ENCODE measurements at places on chromosomes 4 and X.

DNA sequence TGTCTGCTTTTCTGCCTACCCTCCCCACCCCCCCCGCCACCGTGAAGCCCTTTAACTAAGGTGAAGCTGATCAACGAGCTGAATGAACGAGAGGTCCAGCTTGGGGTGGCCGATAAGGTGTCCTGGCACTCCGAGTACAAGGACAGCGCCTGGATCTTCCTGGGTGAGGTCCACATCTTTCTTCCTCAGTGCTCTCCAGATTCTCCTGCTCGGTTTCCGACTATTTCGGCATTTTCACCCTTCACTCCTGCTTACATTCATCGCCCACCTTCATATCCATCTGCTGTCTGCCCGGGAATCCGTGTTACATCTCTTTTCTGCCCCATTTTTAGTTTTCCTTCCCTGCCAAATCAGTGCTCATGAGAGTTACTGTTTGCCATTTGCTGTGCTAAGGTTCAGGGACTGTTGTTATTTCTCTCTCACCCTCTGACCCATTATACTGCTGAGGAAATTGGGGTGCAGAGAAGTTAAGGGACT lies 459 bp downstream of the RBMX2 start:
- no peak for DNase-seq

DNA sequence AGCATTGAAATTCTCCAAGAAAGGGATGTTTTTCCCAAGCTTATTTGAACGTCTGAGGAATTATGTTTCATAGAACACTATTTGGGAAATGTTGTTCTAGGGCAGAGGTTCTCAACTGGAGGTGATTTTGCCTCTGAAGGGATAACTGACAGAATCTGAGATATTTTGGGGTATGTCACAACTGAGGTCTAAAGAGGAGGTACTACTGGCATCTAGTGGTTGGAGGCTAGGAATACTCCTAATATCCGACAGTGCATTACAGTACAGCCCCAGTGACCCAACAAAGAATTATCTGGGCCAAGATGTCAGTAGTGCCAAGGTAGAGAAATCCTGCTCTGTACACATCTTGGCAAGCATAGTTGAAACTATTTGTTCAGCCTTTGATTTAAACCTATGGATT lies 6.4 kb downstream of the HSPA4L start:
- DNase-seq, result no peak

- DNase-seq, result no peak
Observed at GRCh38 chrX:72540318-72540717, 32.3 kb downstream of the HDAC8 start.

- DNase-seq, result no peak
Observed at GRCh38 chr4:105598787-105599186, 46.4 kb downstream of the ARHGEF38 start.

DNA sequence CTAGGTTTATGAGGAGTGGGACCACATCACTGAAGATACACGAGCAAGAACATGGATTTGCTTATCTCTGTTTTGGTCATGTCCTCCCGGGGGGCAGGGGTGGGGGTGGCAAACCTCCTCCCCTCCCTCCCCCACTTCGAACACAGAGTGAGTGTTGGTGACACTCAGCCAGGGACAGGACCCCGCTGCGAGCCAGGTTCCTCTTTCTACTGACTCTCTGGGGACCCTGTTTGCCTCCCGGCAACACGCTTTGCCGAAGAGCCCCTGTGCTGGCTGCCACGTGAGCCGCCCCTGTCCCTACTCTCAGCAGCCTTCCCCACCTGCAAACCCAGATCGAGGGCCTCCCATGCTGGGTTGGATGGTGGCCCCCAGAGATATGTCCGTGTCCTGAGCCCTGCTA lies 34.7 kb downstream of the P2RY8 start:
- DNase-seq, result peak; percentile 64

DNA sequence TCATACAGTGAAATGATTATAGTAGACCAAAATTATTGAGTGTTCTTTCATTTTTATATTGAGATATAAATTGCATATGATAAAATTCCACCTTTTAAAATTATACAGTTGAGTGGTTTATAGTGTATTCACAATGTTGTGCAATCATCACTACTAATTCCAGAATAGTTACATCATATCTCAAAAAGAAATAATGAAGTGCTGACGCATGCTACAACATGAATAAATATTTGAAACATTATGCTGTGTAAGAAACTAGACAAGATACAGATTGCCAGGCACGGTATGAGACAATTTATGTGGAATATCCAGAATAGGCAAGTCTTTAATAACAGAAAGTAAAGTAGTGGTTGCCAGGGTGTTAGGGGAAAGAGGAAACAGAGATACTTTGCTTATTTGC lies 871.7 kb downstream of the FAM133A start:
- no peak for DNase-seq

DNA sequence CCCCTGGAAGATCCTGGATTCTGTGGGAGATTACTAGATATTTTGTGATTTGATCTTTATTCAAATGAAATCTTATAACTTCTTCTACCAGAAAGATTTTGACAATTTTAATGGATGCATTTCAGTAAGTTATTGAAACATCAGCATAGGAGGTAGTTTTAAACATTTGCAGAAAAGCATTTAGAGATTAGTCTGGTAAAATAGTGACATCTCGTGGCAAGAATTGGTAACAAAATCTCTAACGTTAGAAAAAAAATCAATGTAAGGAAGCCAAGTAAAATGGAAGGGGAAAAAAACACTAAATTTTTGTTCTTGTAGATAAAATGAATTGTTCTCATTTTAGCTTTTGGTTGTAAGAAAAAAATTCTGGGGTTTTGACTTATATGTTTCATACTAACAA lies 73.3 kb downstream of the TASL start:
- DNase-seq, result peak; percentile 8

- no peak for DNase-seq
Observed at GRCh38 chr4:41136456-41136855, 77.9 kb downstream of the APBB2 start.

DNA sequence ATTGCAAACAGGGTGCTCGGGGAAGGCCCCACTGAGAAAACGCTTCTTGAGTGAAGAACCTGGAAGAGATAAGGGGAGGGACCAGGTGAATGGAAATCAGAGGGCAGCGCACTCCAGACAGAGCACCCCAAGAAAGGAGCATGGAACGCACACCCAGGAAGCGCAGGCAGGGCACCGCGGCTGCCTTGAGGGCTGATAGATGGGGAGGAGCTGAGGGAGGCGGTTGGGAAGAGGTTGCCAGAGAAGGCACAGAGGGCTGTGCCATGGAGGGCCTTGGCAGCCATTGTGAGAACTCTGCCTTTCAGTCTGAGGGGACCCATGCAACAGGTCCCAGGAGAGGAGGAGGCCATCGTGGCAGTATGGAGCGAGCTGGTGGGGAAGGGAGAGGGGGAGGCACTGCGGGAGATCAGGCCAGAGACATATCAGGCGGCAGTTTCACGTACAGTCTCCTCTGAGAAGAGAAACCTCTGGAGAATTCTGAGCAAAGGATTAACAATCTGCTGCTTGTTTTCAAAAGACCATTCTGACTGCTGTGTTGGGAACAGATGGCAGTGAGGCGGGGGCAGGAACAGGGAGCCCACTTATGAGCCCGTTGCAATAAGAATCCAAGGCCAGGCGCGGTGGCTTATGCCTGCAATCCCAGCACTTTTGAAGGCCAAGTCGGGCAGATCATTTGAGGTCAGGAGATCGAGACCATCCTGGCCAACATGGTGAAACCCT lies 83.7 kb downstream of the PCYT1B start:
- no peak for DNase-seq

- no peak for DNase-seq
Observed at GRCh38 chr4:76644831-76645485, 209.9 kb downstream of the SHROOM3 start.

GRCh38 chr4:73055241-73055897 lies 14.1 kb downstream of the COX18 start:
- peak; percentile 20 for DNase-seq

DNA sequence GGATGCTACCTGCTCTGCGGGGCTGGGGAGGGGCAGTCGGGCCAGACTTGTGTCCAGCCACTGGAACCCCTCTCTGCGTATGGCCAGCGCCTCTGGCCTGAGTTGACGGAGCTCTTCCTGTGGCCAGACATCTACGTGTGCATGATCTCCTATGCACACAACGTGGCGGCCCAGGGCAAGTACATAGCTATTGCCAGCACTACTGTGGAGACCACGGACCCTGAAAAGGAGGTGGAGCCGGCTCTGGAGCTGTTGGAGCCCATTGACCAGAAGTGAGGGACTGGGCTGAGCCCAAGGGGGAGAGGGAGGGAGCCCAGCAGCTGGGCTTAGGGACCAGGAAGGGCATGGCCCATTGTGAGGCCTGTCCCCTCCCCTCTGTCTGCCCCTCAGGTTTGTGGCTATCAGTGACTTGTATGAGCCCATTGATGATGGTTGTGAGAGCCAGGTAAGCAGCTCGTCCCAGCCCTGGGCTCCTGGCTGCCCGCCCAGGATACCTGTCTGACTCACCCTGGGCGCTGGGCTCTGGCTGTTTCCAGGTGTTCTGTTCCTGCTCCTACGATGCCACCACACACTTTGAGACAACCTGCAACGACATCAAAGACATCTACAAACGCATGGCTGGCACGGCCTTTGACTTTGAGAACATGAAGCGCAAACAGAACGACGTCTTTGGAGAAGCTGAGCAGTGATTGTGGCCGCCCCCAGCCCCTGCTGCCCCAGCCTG lies 1.8 kb upstream of the FAM50A start:
- no peak for DNase-seq

DNA sequence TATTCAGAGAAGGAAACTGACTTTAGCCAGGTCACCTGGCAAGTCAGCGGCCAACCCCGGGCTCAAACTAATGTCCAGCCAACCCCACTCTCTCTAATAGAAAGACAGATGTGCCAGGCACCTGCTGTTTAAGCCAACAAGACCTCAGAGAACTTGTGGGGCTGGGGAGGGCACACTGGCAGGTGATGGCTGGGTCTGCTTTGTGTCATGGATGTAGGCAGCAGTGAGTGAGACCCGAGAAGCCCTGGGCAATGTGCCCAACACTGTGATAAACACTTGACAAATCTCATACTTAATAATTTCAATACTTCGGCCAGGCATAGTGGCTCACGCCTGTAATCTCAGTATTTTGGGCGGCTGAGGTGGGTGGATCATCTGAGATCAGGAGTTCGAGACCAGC lies 9.0 kb upstream of the CD99L2 start:
- no peak for DNase-seq

GRCh38 chr4:185865901-185866328 lies 53.9 kb upstream of the SORBS2 start:
- DNase-seq, result no peak

- DNase-seq, result no peak
Observed at GRCh38 chrX:75522565-75523431, at the start of gene ZDHHC15. Gene ZDHHC15 (minus strand): TSS chrX:75523037. CDS start chrX:75523024, 13 bp downstream.

DNA sequence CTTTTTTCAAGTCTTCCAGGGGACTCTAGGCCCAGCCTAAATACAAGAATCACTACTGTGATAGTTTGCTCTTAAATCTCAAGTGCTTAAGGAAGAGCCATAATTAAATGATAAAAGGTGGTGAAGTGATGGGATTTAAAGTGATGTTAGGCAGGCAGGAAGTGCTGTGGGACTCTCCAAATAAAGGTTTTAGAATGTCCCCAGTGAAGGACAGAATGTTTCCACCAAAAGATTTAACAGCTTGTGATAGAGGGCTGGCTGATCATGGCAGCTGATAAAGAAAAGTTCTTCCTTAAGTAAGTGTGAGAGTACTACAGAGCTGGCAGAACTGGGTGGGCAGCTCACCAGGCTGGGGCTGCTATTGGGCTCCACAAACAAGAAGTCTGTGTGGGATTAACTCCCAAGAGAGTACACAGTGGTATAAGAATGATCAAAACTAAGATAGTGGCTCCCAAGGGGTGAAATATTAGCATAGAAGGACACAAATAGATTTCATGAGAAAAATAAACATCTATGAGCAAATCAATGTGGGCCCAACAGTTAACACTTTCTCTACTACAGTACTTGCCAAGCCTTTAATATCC lies 637.2 kb upstream of the CPEB2 start:
- DNase-seq, result no peak

DNA sequence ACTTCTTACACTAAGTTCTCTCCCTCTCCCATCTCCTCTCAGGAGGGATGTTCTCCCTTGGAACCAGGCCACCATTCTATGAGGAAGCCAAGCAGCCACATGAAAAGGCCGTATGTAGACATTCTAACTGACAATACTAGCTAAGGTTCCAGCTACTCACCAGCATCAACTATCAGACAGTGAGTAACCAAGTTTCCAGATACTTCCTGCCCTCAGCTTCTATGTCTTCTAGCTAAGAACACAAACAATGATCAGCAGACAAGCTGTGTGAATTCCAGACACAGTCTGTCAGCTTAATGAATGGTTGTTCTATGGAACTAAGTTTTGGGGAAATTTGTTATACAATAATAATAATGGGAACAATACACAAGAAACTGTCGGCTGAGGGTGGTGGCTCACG lies 50.8 kb downstream of the SMIM14 start:
- DNase-seq, result no peak

DNA sequence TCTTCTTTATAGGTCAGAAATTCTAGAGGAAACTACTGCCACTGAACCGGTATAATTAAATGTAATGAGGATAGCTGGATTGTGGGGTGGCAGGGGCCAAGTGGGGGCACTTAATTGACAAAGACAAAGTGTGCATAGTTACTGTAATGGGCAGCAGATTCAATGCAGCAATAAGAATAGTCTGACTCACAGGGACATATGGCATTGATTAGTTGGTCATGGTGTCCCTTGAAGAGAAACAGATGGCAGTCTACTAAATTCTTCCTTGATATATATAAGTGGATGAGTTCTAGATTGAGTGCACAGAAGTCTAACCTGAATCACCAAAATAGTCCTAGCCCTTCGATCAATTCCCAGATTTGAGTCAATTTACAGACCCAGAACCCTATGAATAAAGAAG lies 31.6 kb downstream of the ETDC start:
- DNase-seq, result no peak

- DNase-seq, result no peak
Observed at GRCh38 chr4:152117054-152117453, 356.2 kb upstream of the GATB start.

DNA sequence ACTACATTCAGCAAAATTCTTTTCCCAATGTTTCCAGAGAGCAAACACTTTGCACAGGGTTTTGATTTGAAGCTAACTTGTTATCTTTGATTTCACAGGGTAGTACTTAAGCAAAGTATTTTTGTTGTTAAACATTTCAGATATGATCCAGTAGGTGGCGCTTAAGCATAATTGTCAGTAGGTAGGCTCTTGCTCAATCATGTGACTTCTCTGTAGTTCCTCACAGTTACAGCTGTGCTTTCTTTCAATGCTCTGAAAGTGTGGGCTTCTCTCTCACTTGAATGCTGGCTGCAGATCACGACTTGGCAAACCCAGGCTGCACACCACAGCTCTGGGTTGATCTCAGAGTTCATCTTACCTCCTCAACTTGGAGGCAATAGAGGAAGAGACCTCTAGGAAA lies 1016.5 kb downstream of the SH3BGRL start:
- peak; percentile 3 for DNase-seq

DNA sequence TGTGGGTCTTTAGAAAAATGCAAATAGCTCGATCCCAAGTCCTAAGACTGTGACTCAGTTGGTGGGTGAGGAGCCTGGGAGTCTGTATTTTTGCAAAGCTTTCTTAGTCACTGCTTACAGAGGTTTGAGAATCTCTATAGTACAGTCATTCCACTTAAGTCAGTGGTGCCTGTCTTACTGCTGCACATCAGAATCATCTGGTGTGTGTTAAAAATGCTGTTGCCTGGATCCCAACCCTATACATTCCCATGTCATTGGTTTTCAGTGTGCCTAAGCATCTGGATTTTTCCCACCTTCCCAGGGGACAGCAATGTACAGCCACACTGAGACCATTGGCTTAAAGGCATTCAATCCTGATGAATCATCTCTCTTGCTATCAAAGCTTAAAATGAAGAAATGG lies 21.0 kb upstream of the GEMIN8 start:
- DNase-seq, result no peak
